ENCODE measurements at places on chromosomes 7 and 10.

DNA sequence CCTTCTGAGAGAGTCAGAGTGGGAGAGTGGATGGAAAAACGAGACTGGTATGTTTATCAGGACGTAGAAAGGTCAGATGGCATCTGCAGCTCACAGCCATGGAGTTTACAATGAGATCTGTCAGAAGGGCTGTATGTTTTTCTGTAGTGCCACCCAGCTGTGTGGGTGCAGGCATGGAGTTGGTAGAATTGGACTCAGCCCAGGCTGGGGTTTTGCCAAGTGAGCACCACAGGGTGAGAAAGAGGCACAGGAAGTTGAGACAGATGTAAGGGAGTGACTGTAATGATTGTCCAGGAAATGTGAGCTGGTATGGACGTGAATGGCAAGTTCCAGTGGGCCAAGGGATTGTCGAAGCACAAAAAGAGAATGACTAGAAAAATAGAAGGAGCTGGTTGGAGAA is 9.1 kb upstream of the ZYX start:
- no peak for DNase-seq

- DNase-seq: no peak
These were observed 160.9 kb downstream of the LRRC4 start for GRCh38 chr7:127870231-127870907.

DNA sequence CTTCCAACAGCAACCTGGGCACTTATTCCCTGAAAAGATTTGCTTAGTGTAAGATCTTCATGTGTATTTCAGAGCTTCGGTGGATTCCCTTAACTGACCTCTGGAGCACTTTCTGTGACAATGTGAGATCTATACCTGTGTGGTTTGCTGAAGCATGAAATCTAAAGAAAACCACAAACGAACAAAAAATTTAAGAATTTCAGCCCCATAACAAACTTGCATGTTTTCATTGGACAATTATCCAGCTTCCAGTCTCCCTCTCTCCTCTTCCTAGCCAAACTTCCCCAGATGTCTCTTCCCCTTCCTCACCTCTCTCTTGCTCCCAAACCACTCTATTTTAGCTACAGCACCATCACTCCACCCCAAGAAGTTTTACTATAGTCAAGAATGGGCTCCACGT is 279.9 kb upstream of the SORCS1 start:
- DNase-seq: no peak

DNA sequence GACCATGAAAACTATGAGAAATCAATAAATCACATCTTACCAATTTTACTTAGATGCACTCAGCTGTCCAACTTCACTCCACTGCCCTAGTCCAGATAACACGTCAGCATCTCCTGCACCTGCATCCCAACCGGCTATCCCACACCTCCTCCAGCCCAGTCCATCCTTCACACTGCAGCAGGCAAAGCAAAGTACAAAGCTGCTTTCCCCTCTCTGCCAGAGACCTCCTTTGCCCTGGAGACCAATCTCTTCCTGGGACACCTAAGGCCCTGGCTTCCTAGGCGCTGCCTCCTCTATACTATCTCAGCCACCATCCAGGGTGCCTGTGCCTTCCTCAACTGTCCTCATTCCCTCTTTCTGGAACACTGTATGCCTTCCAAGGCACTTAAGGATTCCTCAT is 90.3 kb upstream of the DDC start:
- no peak for DNase-seq

DNA sequence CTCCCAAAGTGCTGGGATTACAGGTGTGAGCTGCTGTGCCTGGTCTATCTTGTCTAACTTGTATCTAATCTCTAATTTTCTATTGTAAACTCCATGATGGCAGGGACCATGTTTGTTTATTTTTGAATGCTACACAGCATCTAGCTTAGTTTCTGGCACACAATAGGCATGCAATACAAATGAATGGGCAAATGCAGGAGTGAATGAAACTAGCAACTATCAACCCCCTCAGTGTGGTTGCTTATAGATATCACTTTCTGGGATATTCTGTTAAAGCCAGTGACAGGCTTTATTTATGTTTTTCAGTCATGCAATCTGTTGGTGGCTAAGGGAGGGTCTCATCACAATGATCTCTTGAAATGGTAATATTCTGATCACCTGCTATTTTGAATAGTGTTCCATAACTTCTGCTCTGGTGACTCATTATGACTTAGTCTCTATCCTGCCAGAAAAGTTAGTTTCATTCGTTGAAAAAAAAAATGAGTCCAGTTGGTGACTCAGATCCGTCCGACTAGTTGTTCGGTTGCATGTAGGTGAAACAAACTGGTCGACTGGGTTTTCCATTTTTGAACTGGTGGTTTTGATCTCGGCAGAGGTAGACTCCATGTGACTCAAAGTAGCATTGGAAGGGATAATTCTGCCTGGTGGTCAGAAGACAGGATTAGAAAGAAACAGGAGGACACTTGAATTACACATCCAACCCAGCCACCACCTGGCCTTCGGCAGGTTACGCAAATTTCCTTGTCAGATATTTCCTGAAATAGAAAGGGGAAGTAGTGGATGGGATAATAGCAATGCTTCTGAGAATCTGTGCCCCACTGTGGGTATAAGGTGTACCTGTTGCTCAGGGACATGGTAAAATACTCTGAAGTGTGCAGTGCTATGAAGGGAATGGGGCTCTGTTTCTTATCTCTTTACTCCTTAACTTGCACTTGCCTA is 76.8 kb downstream of the GATA3 start:
- DNase-seq: no peak

- no peak for DNase-seq
These were observed 189.7 kb upstream of the ADCY1 start for GRCh38 chr7:45384499-45384898.

- no peak for DNase-seq
These were observed 5.0 kb downstream of the TRUB1 start for GRCh38 chr10:114943000-114943399.

GRCh38 chr7:124754576-124755268 is 10.9 kb downstream of the GPR37 start:
- no peak for DNase-seq

DNA sequence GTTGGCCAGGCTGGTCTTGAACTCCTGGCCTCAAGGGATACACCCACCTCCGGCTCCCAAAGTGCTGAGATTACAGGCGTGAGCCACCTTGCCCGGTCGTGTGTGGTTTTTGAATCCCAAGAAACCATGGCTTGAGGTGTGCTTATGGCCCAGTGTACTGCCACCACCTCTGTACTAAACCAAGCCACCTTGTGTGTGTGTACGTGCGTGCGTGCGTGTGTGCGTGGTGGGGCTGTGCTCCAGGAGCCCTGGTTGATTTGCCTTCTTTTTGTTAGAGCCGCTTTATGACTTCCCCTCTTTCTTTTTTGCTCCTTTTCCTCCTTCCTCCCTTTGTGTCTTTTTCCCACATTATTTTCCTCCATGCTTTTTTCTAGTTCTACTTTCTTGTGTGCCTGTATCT is 121.4 kb downstream of the CAMK1D start:
- DNase-seq: no peak

DNA sequence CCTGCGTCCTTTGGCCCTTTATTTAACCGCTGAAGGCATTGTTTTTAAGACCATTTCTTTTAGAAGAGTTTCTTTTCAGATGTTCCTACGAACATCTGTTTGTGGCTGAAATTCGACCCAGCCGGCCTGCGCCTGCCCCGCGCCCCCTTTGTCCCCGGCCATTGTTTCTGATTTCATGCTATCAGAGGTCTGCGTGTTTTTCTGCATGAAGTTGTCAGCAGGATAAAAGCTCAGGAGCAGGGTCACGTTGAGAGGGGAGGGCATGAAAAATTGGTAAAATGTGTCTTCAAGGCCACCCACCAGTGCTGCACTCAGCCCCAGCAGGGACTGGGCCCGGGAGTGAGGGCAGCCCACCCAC is 43.1 kb downstream of the NKX6-2 start:
- DNase-seq: no peak

GRCh38 chr7:54827734-54828133 is 68.7 kb upstream of the SEC61G start:
- no peak for DNase-seq

DNA sequence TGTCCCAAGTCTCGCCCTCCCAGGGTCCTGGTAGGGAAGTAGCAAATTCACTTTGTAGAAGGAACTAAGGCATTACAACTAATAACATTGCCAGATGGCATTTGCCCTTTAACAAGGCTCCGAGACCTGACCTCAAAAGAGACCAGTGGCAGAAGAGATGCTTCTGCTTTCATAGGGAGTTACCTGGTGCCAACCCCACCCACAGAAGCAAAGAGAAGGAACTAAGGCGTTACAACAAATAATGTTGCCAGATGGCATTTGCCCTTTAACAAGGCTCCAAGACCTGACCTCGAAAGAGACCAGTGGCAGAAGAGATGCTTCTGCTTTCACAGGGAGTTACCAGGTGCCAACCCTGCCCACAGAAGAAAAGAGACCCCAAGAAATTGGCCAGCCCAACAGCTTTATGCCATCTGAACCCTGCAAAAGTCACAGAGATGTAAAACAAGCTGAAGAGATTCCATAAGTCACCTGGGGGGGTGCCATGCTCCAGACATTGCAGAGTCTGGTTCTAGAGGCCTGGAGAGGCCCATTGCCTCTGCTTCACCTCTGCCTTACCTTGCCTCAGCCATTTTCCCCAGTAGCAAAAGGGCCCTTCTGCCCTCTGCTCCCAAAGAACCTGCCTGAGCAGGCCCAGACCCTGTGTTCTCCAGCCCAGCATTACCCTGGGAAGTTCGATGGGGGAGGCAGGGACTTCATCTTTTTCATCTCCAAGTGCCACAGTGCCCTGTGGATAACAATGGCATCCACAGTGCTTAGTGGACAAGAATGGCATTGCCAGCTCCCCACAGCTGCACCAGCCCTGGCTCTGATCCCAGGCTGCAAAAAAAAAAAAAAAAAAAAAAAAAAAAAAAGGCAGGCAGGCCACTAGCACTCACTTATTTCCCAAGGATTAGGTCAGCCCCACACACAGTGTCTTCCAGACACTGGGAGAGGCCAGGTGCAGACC is 179.5 kb upstream of the PLXNA4 start:
- DNase-seq: peak; percentile 39

- DNase-seq: no peak
These were observed 255.3 kb downstream of the ELFN1 start for GRCh38 chr7:1925349-1925748.

DNA sequence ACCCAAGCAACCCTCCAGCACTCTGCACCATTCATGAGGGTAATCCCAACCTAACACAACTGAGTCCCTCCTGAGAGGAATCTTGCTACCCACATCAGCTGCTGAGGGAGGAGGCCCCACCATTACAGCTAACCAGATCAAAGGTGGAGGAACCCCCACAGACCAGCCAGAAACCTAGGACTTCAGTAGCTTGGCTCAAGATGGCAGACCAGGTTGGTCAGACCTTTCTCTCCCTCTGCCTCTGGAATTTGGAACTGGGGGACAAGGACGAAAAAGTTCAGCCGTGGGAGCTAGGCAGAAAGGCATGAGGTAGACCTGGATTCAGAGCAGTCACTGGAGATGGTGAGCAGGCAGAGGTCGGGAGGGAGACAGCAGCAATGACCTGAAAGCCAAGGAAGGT is 101.3 kb upstream of the CACUL1 start:
- no peak for DNase-seq

GRCh38 chr7:117873310-117874190 is at the start of gene CTTNBP2:
Gene CTTNBP2 (minus strand): TSS chr7:117873441. CDS start chr7:117873415, 26 bp downstream.
- peak; percentile 53 for DNase-seq

All from C1 segment of cervical spinal cord (tissue), 14 donors.